ENCODE measurements at places on chromosomes 1 and 21. TPM values are rescaled to one million over a fixed set of nuclear protein-coding genes. Genes with fewer than 3 reads are reported as not detected.
A peak's percentile ranks its signal among the peaks of the same experiment; 100 is the strongest.

C21orf58 gene
- total RNA-seq: 21.4 TPM

AJAP1 gene
- total RNA-seq: not detected

GSTM5 gene
- not detected for total RNA-seq

TTC24 gene
- not detected for total RNA-seq

DNA sequence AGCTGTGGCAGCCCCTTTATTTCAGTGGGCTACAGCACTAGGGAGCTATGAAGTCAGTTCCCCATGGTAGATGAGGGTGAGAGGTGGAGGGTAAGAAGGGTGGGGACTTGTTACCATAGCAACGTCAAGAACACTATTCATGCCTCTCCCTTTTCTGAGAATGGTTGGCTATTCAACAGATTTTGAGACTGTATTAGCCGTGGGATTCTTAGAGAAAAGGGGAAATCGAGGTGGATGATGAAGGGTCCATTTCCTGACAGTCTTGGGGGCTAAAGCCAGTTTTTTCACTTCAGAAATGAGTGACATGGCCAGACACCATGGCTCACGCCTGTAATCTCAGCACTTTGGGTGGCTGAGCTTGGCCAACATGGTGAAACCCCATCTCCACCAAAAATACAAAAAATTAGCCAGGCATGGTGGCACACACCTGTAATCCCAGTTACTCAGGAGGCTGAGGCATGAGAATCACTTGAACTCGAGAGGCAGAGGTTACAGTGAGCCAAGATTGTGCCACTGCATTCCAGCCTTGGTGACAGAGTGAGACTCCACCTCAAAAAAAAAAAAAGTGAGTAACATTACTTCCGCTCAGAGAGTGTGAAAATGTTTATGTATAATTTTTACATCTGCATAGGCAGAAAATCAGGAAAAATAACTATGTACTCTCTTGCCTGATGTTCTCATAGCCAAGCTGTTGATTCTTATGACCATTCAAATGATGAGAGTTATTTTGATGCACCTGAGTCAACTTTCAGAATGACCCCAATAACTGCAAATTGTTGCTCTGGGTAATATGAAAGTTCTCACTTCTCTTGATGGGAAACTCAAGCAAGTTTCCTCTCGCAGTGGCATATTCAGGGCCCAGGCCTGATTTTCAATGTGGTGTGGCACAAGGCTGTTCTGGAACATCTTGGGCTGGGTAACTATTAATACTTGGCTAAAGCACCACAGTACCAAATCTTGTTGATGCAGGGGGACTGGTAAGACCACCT, 23.2 kb upstream of the RGSL1 start:
- no peak for ATAC-seq

- no peak for ATAC-seq
These were observed 2.3 kb upstream of the RNF19B start for GRCh38 chr1:32966900-32967299.

- no peak for ATAC-seq
These were observed 3.5 kb downstream of the EXOC8 start for GRCh38 chr1:231334079-231334666.

DNA sequence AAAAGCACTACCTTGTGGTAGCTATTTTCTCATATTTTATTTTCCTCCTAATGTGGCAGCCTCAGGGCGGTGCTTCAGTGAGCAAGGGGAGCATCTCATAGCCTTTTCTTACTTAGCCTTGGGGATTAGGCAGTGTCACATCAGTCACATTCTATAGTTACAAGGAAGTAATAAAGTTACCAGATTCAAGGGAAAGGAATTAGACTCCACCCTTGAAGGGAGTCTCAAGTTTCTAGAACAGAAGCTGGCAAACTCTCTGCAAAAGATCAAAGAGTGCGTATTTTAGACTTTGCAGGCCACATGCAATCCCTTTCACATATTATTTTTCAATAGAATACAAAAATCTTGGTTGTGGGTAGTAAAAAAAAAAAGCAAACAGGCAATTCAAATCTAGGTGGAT, 350.4 kb downstream of the AMY1C start:
- no peak for ATAC-seq

DNA sequence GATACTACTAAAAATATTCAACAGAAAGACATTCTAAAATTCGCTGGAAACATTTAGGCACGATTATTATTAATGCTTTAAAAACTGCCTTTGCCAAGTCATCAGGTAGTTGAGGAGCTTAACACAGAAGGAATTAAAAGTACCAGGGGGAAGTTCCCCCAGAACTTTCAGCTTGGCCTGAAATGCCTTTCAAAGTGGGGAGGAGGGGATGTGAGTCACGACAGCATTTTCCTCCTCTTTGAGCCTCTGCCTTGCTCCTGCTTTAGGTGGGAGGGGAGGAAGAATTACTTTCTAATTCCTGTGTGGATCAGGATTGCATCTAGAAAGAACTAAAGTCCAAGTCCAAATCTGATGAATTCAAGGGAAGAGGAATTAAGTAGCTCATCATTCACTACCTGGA, 183.7 kb downstream of the CLIC6 start:
- peak; percentile 65 for ATAC-seq

GRCh38 chr1:51331206-51332100, 1.1 kb upstream of the TTC39A start:
- peak; percentile 46 for ATAC-seq

- no peak for ATAC-seq
These were observed 546.2 kb upstream of the ADGRL2 start for GRCh38 chr1:81254560-81254959.

Data from activated T-helper 17 cell treated with anti-CD3 and anti-CD28 coated beads, Interleukin-2, amount 50 U/mL, for 72 hours (primary cell).